Stimulated activated CD4-positive, alpha-beta T cell treated with anti-CD3 and anti-CD28 coated beads, Interleukin-12 subunit alpha, Interleukin-12 subunit beta, amount 100 ng/mL, for 4 hours (primary cell): ENCODE measurements at places on chromosomes 3 and 15.

DNA sequence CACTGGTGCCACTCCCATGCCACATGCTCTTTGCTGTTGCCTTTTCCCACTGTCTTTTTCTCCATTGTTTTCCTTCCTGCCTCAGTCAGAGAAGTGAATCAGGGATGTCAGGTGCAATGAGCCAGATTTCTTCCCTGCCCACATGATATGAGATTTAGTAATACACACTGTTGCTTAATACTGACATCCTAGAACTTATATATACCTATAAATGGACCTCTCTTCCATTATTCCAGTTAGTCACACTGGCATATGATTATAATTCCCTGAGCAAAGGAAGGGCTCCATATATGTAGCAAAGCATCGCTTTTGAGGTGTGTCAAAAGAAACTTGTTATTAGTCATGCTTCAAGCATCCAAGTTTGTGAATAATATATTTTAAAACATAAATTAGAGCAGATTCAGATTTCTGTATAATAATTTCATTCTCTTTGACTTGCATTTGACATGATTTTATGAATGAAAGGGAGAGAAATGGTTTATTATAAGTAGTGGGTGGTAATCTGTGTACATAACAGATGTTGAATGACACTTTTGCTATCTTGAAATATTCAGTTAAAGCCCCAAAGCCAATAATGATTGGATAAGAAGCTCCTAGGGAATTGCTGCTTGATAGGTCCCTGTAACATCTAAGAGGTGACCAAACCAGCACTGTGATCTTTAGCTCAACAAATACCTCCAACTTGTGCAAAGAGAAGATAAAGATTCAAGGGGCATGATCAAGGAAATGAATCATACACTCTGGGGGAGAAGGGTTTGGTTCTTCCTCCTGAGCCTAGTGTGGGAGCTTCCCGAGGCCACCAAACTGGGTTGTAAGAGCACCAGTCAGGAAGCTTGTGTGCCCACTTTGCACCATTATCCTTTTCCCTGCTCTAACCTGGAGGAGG lies 48.6 kb downstream of the CHST2 start:
- no peak for DNase-seq

- DNase-seq, result no peak
These were observed 662 bp upstream of the GLCE start for GRCh38 chr15:69159805-69160140.

DNA sequence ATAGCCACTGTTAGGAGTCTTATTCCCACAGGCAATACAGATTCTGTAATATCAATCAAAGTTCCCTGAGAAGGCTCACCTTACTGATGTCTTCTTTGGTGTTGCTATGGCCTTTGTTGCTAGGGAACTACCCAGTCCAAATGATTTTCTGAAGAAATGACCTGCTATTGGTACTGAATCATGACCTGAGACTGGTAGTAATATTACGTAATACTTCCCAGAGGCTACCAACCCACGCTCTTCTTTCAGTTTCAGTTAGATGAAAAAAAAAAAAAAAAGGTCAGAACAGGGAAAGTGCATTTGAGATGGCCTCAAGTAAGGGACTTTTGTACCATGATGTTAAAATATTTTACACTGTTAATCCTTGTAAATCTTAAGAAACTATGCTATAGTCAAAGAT lies 1092.5 kb upstream of the EPHA6 start:
- DNase-seq, result no peak

GRCh38 chr15:75821786-75822345 lies 21.4 kb upstream of the UBE2Q2 start:
- no peak for DNase-seq

GRCh38 chr15:57550640-57551039 lies 41.1 kb upstream of the MYZAP start:
- no peak for DNase-seq

- no peak for DNase-seq
These were observed 7.2 kb downstream of the SPG11 start for GRCh38 chr15:44656298-44656697.

GRCh38 chr15:49323207-49323606 lies 99.8 kb upstream of the FGF7 start:
- no peak for DNase-seq

GRCh38 chr15:90307661-90308060 lies 42.2 kb downstream of the NGRN start:
- no peak for DNase-seq

- DNase-seq, result no peak
These were observed 2.1 kb downstream of the ABCF3 start for GRCh38 chr3:184188080-184188479.

GRCh38 chr3:177451301-177451750 lies 254.0 kb upstream of the TBL1XR1 start:
- no peak for DNase-seq

DNA sequence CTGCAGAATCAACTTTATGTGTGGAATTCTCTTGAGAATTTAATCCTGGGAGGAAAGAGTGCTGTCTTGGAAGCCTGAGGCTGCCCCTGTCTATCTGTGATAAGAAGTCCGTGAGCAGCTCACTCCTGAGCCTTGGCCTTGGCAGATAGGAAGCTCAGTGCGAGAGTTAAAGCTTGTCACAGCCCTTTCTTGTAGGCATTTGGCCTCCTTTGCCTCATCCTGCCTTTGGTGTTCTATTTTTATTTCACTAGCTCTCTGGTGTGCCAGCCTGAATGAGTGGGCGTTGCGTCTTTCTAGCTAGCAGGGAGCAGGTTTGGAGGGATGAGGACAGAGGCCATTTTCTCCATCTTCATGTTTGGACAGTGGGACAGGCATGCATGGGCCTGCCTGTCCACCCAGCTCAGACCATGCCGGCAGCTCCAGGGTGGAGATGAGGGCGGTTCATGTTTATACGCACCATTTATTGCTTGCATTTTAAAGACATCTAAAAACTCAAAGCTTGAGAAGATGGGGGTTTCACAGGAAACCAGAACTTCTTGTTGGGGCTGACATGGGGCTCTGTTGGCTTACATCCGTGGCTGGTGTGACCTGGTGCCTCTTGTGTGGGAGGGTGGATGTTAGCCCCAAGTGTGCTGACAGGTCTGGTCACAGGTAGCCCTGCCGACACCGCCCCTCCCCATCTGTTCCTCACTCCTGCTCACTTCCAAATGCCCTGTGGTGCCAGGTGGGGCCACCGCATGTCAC lies 29.8 kb downstream of the IRAK2 start:
- no peak for DNase-seq
